Left renal pelvis (tissue), 4 donors: ENCODE measurements at places on chromosomes 11 and 22. TPM values are rescaled to one million over a fixed set of nuclear protein-coding genes. Genes with fewer than 3 reads are reported as not detected.

DNA sequence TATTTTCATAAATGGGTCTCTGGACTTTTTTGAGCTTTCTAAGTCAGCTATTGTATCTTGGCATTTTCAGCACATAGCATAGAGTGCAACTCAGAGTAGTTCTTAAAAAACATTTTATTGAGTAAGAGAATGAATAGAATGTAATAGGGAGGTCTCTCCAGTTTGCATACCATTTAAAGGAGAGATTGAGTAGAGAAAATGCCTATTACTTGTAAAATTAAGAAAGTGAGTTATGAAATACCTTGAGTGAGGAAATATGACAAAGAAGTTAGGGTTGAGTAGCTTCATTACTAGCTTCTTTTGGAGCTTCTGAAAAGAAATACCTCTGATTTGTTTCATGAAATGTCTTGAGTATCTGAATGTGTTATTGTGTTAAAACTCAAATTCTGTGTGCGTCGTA lies 140.0 kb downstream of the AASDHPPT start:
- no peak for DNase-seq

GRCh38 chr11:95081412-95081811 lies 8.2 kb upstream of the ENDOD1 start:
- DNase-seq = no peak

DNA sequence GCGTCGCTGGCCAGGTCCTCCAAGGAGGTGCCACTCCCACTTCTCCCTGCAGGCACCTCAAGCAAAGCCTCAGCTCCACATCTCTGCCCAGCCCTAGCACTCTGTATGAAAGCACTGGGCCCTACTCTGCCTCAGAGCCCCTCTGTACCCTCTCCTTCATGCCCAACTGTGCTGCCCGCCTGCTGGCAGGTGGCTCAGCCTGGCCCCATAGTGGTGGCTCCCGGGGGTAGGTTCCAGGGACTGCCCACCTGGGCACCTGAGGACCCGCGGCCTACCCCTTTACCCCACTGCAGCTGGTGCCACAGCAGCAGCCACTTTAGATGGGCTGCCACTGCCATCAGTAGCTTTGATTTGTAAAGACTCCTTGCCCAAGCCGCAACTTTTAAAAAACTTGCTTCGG lies 1672.8 kb downstream of the LRRC4C start:
- DNase-seq = no peak

GRCh38 chr22:46665151-46665695 lies 45.0 kb downstream of the GRAMD4 start:
- DNase-seq = no peak

DNA sequence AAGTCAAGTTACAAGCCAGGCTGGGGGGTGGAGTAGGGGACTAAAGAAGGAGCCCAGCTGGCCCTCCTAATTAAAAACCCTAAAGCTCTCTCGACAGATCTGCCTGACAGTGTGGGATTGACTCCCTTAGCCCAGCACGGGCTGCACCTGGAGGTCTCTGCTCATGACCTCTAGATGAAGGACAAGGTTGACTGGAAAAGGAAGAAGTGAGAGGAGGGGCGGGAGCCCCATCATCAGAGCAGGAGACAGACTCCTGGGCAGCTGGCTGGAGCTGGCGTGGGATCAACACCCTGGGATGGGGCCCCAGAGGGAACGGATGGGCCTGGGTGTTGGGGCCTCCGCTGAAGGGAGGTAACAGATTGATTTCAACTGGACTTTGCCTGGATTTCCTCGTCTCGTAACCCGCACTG lies 46.1 kb downstream of the RPUSD4 start:
- DNase-seq = no peak

- DNase-seq = no peak
These were observed 7.9 kb downstream of the CTR9 start for GRCh38 chr11:10758957-10759356.

SYT12 gene
- 0.12 TPM for polyA plus RNA-seq

DNA sequence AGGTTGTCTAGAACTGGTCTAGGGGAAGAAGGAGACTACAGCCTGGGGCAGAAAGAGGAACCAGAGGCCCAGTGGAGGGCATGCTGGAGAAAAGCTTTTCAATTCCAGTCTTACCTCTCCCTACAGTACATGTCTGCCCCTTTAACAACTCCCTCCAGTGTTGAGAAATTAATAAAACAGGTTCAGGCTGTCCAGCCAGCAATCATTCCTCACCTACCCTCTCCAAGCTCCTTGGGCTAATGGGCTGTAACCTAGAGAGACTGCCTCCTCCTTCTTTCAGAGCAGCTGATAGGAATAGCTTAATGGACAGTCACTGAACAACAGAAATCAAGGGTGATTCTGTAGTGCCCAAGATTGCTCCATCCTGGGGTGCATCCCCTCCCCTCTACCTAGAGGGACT lies 8.8 kb downstream of the SLC35F2 start:
- DNase-seq = no peak

UVRAG gene
- 18.7 TPM for polyA plus RNA-seq

DNA sequence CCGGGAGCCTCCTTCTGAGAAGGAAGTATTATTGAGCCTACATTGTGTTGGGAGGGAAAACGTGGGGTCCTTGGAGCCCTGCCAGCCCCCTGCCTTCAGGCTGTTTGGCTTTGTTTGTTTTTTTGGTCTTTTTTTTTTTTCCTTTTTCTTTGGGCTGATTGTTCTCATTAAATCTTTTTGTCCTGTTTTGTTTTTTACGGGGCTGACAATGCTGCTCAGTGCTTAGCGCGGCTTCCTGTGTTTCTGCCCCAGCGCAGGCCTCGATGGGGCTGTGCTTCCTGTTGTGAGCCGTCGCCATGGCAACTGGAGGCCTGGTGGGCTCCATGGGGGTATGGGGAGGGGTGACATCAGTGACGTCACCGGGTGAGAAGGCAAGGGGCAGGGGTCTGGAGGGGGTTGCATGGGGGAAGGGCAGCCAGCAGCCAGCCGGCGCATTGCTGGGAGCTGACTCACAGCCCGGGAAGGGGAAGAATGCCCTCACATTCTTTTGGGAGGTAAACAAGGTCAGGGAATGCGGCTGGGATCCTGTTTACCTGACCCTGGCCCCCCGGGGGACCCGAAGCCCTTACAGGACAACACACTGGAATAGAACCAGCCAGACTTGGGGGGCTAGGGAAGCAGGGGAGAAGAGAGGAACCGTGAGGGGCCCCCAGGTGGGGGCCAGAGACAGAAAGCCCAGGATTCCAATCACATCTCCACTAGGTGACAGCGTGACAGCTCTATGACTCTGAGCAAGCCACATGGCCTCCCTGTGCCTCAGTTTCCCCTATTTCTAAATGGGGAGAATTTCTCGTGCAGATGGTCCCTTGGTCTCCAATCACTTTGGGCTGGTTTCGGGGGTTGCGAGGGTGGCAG lies 22.2 kb upstream of the CBX7 start:
- peak; percentile 90 for DNase-seq

DNA sequence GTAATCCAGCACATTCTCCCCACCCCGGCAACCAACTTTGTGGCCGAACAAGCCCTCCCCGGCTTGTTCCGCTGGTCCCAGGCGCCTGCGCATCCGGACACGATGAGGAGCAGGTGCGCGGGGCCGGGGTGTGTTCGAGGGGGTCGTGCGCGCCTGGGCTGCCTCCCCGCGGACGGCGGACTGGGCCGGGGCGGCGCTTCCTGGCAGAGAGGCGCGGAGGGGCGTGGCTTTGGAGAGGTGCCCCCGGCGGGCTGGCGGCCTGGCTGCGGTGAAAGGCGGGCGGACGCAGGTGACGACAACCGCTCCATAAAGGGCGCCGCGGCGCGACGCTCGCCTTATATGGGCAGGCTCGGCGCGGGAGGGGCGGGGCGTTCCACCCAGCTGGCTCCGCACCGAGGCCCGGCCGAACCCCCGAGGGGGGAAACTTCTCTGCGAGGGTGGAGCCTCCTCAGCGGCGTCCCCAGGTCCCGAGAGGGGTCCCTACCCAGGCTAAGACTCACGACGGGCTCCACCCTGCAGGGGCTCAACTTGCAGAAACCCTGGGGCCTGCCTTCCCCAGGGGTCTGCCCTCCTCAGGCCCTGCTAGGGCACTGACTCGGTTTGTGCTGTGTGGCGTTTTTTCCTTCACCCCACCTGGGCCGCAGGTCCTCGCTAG lies 26.4 kb downstream of the TXN2 start:
- DNase-seq = peak; percentile 79

TEX54 gene
- polyA plus RNA-seq = 0.32 TPM

GRCh38 chr11:71395263-71395560 lies 53.0 kb downstream of the DHCR7 start:
- DNase-seq = no peak

DNA sequence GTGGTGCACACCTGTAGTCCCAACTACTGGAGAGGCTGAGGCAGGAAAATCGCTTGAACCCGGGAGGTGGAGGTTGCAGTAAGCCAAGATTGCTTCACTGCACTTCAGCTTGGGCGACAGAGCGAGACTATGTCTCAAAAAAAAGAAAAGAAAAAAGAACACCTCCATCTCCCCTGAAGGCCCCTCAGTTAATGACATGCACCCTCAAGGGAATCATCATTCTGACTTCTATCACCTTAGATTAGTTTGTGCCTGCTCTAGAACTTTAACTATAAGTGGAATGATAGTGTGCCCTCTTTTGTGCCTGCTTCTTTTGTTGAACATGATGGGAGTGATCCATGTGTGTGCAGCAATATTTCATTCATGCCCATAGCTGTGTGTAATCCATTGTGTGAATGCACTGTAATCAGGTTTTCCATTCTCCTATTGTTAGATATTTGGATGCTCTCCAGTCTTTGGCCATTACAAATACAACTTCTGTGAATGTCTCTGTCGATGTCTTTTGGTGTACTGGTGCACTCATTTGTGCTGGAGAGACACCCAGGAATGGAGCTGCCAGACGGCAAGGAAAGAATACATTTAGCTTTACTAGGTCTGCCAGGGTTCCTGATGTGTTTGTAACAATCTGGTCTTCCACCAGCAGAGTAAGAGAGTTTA lies 883 bp upstream of the VPREB3 start:
- DNase-seq = no peak

DNA sequence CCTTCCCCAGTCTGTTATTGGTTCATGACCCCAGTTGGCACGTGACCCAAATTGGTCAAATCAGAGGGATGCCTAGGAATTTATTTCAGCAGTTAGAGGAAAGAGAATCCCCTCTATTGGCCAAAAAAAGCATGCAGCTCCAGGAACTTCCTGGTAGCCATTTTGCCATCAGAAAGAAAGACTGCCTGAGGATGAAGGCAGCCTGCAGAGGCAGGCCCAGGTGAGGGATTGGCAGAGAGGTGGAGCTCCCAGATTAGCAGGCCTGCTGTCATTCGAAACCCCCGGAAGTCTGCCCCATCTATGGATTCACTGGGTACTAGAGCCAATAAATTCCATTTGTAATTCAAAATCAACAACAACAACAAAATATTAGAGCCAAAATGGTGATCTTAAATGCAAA lies 207.6 kb downstream of the CWF19L2 start:
- no peak for DNase-seq

KREMEN1 gene
- 11.8 TPM for polyA plus RNA-seq

DNA sequence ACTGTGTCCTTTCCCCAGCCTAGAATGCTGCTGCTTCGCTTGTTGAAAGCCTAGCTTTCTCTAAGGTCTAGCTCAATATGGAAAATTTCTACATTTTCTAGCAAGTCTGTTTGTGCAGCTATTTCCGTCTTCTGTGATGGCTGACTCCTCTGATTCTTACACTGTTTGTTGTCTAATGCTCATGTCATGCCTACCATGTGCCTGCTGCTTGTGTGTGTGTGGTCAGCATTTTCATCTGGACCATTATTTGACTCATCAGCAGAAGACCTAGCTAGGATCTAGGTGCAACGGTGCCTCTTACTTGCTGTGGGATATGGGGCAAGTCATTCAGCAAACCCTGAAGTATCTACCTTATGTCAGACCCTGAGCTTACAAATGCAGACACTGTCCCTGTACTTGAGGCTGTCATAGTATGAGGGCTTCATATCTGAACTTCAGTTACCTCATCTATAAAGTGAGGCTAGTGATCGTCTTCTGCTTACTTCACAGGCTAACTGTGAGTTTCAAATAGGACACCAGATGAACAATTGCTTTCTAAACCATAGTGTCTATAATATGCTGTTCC lies 86.5 kb upstream of the MYO18B start:
- DNase-seq = no peak

ST13 gene
- polyA plus RNA-seq = 611 TPM

GRCh38 chr11:24949406-24949805 lies 452.6 kb downstream of the LUZP2 start:
- no peak for DNase-seq

SERPINH1 gene
- polyA plus RNA-seq = 615 TPM

- no peak for DNase-seq
These were observed 1.4 kb downstream of the ADM start for GRCh38 chr11:10305964-10306918.

- no peak for DNase-seq
These were observed 75.5 kb downstream of the SCN3B start for GRCh38 chr11:123578778-123579481.

DNA sequence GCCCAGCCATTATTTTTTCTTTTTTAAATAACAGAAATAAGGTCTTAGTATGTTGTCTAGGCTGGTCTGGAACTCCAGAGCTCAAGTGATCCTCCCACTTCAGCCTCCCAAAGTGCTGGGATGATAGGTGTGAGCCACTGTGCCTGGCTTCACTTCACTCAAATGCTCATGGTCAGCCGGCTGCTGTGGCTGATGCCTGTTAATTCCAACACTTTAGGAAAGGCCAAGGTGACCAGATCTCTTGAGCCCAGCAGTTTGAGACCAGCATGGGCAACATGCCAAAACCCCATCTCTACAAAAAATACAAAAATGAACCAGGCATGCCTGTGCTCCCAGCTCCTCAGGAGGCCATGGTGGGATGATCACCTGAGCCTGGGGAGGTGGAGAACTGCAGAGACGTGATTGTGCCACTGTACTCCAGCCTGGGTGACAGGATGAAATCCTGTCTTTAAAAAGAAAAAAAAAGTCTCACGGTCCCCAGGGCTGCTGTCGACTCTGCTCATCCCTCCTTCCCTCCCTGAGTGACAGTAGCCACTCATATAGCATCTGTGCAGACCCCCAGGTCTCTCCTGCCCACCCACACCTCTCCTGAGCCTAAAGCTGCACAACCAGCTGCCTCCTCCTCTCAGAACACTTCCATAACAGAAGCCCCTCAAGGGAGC lies 3.6 kb downstream of the YDJC start:
- no peak for DNase-seq

IL18BP gene
- 13.6 TPM for polyA plus RNA-seq

DNA sequence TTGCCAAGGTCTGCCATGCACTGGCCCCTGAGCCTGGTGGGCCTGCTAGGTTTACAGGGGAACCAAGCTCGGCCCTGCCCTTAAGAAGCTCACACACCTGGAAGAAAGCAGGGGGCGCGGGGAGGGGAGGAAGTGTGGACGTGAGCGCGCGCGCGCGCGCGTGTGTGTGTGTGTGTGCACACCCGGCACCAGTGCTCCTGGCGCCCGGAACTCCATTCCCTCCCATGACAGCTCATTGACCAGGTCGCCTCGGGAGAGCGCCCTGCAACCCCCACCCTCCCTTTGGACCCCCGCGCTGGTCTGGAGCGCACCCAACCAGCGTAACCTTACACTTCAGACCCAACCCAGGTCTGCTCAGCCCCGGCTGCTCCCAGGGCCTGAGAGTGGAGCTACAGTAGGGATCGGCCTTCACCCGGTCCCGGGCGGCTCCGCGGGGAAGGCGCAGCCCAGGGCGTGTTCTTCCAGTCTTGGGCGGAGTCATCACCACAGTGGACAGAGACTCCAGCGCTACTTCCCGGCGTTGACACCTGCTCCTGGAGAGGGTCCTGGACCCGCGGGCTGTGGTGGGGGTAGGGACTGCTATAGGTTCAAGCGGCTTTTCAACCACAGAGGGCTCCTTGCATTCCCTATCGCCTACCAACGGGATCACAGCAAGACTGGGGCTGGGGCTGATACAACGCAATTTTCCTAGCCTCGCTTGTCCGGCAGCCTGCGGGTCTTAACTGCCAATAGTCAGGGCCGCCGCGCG lies 1.5 kb downstream of the GALNT18 start:
- DNase-seq = no peak

GRCh38 chr11:76785513-76785912 lies 2.4 kb downstream of the TSKU start:
- DNase-seq = no peak

F2 gene
- 3.0 TPM for polyA plus RNA-seq
